Suppressor macrophage treated with lipopolysaccharide for 1 hour (primary cell): ENCODE measurements at places on chromosomes 2 and 18.

GRCh38 chr2:148603562-148603920 is 41.0 kb upstream of the EPC2 start:
- DNase-seq, result no peak

GRCh38 chr2:128670066-128670465 is 351.4 kb upstream of the HS6ST1 start:
- no peak for DNase-seq

- no peak for DNase-seq
These were observed 291.2 kb upstream of the SLC14A2 start for GRCh38 chr18:45324101-45324494.

DNA sequence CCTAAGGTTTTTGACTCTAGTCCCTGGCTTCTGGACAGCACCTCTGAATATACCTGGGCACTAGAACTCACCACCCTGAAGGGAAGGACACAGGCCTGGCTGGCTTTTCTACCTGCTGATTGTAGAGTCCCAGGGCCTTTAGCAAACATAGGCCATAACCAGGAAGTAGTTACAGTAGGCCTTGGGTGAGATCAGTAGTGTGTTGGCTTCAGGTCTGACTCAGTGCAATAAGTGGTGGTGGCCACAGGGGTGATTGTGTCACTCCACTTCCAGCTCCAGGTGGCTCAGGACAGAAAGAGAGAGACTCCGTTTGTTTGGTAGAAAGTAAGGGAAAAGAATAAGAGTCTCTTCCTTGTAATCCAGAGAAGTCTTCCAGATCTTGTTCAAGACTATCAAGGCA is 101.7 kb upstream of the LGALSL start:
- DNase-seq, result no peak

DNA sequence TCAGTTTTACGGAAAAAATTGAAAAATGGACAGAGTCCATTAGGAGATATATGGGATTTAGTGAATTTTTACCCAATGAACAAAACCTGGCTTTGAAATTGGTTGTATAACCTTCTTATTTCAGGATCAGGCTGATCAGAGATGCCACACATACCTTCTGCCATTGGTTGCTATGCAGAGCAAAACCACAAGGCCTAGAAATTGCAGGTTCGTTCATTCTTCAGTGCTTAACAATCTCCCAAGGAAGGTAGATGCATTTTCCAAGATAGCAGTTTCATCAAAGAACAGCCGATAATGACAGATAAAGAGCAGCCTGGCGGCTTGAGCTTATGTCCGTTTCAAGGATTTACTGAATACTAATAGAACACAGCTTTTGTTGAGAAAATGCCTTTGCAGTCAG is 868.8 kb downstream of the EPHA4 start:
- no peak for DNase-seq

DNA sequence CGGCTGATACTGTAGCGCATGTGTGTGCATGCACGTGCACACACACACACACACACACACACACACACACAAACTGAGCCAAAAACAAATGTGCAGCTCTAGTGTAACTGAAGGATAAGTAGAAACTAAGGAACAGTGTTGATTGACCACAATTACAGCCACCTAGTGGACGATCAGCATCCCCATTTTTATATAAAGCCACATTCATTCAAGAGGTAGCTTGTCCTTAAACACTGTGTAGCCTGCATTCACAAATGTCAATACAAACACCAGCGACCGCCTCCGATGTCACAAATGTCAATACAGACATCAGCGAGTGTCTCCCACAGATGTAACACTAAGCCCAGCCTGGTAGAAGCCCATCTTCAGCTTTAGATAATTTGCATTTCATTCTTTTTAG is 167.4 kb downstream of the PTGR3 start:
- peak; percentile 14 for DNase-seq

- peak; percentile 14 for DNase-seq
These were observed 51.8 kb downstream of the TFPI start for GRCh38 chr2:187502467-187502866.

DNA sequence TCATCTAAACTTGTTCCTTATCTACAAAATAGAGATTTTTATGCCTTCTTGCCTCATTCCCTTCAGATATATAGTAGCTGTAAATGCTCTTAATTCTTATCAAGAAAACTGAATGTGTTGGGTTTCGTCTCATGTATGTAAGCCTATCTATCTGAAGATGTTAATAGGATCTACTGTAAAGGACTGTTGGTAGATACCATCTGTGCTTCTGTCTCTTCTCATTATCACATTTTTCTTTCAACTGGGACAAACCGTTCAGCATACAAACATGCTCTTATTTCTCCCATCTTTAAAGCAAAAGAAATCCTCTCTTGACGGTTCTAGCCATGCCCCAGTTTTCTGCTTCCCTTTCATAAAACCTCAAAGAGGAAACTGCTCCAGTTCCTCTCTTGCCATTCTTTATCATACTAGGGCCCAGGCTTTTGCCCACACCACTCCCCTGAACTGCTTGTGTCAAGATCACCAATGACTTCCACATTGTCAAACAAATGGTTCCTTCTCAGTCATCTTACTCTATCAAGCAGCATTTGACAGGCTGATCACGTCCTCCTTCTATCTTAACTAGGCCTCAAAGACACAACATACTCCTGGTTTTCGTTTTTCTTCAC is 88.7 kb downstream of the ARHGEF33 start:
- peak; percentile 66 for DNase-seq

DNA sequence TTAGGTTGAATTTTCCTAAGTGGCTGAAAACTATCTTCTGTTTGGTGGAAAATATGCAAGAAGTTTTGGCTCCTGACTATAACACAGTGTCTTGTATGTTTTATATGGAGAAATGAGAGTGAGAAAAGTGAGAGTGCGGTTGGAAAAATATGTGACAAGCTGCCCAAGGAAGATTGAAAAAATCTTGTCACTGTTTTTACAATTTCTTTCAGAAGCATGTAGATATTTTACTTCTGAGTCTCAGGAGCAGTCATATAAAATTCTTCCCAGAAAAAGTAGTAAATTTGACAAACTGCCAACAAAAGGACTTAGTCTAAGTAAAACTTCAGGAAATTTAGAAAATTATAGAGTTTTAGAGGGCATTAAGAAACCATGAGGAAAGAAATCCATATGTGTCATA is 19.4 kb upstream of the RMND5A start:
- no peak for DNase-seq

GRCh38 chr2:183868707-183869106 is 729.6 kb upstream of the ZNF804A start:
- no peak for DNase-seq
